Spinal cord (tissue), 10 donors: ENCODE measurements at places on chromosomes 4 and X.
A peak's percentile ranks its signal among the peaks of the same experiment; 100 is the strongest.

DNA sequence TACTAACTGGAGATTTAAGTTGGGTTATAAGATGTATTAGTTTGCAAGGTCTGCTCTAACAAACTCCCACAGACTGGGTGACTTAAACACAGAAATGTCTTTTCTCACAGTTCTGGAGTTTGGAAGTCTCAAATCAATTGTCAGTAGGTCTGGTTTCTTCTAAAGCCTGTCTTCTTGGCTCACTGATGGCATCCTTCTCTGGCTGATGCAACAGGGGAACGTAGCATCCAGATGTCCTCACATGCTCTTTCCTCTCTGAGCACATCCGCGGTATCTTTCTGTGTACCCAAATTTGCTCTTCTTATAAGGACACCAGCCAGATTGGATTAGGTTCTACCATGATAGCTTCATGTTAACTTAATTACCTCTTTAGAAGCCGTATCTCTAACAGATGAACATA is 63.2 kb upstream of the BMP3 start:
- no peaks in the 10 kb centered on the region for H3K36me3 ChIP-seq
- H3K4me3 ChIP-seq: no peak overlapping the region
- DNase-seq: no peak
- no peaks in the 10 kb centered on the region for H3K4me1 ChIP-seq
- H3K27me3 ChIP-seq: no peaks in the 10 kb centered on the region

DNA sequence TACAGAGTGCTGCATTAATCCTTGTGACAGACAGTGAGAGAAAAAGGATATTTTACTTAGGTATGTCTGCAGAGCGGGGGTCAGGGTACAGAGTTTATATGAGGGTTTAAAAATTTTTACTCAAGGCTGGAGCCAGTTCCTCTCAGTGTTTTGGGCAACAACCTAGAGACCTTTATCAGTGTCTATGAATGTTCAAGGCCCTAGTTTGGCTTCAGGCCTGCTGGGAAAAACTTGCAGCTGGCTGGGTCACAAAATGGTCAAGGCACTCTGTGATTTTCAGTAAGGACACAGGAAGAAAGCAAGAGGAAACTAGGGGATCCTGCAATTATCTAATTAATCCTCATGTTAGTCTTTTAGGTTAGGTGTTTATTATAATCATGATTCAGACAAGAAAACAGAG is 10.8 kb upstream of the C4orf54 start:
- no peak overlapping the region for H3K4me3 ChIP-seq
- H3K27ac ChIP-seq: no peak overlapping the region
- H3K27me3 ChIP-seq: no peaks in the 10 kb centered on the region
- DNase-seq: no peak

DNA sequence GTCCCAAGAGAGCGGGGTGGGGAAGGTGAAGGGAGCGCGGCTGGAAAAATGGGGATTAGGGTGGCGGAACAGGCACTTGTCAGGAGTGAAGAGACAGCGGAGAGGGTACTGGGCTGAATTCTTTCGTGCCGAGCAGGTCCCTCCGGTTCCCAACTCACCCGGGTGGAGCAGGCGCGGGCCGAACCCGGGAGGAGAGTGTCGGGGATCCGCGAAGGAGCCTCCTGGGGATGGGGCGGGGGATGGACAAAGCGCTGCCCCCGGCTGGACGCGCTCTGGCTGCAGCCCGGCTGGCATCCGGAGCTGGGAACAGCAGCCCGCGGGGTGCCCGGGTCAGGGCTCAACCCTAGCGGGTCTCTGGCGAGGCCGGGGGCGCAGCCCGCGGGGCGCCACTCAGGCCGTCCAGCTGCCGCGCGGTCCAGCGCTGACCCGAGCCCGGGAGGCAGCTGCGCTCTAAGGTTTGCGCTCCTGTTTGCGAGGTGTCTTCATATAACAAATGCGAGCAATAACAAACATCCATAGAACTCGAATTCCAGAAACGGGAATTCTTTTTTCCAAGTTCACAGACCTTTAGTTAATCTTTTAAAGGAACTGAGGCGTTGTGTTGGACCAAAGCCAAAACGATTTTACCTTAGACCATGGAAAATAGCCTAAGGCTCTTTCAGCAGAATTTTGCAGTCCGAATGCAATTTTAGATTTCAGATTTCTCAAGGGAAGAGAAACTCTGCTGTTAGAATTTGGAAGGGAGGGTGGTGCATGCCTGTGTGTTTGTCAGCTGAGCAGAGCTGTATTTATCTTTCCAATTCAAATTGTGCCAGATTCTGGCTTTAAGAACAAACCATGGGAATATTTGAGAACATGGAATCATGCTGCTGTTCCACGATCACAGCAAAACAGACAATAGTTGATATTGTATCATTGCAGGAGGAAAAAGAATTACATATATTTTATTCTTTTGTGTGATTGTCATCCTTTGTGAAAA is 744 bp downstream of the NPY5R start:
- H3K4me1 ChIP-seq: peaks cover 14% of the 10 kb centered on the region
- H3K27ac ChIP-seq: peak overlapping the region; percentile 30
- no peak for DNase-seq
- no peaks in the 10 kb centered on the region for H3K36me3 ChIP-seq
- H3K27me3 ChIP-seq: peaks cover 16% of the 10 kb centered on the region

DNA sequence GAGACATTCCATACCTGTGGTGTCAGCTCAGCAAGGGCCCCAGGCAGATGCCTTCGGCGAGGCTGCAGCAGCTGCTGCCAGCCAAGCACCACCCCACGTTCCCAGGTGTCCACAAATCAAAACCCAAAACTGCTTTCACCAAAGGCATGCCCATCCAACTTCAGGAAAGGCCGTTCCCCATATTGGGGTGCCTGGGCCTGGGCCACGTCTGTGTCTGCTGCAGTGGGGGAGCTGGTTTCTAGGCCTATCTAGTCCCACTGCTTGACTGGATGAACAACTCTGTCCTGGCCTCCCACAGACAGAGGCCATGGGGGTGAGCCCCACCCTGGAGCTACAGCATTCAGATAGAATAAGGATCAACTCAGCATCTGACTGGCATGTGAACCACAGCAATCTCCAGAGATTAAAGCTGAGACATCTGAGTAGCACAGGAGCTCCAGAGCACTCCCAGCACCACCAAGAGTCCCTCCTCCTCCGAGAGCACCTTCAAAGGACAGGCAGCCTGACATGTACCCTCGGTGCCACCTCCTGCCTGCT is 37.0 kb downstream of the NAT8L start:
- no peak overlapping the region for H3K4me3 ChIP-seq
- no peak for DNase-seq
- no peaks in the 10 kb centered on the region for H3K27me3 ChIP-seq
- H3K36me3 ChIP-seq: peaks cover 2% of the 10 kb centered on the region
- no peak overlapping the region for H3K27ac ChIP-seq
- peaks cover 34% of the 10 kb centered on the region for H3K4me1 ChIP-seq

GRCh38 chr4:152430507-152430906 is 105.4 kb downstream of the FBXW7 start:
- H3K4me3 ChIP-seq: no peak overlapping the region
- H3K27ac ChIP-seq: no peak overlapping the region
- H3K4me1 ChIP-seq: no peaks in the 10 kb centered on the region
- DNase-seq: no peak
- H3K36me3 ChIP-seq: no peaks in the 10 kb centered on the region

DNA sequence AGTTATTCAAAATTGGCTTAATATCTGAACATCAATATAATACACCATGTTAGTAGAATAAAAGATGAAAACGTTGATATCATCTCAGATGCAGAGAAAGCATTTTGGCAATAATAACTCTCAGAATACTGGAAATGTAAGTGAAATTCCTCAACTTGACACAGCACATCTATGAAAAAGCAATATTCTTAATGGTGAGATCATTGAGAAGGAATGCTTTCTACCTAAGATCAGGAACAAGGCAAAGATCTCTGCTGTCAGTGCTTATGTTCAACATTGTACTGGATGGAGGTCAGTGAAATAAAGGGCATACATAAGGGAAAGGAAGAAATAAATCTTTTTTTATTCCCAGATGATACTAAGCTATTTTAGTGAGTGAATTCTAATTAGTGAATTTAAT is 40.6 kb downstream of the MRPL1 start:
- H3K4me1 ChIP-seq: no peaks in the 10 kb centered on the region
- H3K27me3 ChIP-seq: no peaks in the 10 kb centered on the region

DNA sequence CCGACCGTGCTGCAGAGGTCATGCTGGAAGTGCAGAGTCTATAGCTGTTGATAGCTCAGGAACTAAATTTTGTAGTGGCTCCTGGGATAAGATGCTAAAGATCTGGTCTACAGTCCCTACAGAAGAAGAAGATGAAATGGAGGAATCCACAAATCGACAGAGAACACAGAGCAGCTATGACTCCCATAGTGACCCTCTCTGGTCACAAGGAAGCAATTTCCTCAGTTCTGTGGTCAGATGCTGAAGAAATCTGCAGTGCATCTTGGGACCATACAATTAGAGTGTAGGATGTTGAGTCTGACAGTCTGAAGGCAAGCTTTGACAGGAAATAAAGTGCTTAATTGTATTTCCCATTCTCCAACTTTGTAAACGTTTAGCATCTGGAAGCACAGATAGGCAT is 8.8 kb downstream of the MANBA start:
- no peak overlapping the region for H3K4me3 ChIP-seq
- H3K36me3 ChIP-seq: no peaks in the 10 kb centered on the region
- no peaks in the 10 kb centered on the region for H3K27me3 ChIP-seq

GRCh38 chr4:140308366-140309123 is 64.9 kb upstream of the SCOC start:
- no peaks in the 10 kb centered on the region for H3K36me3 ChIP-seq
- no peak overlapping the region for H3K4me3 ChIP-seq
- DNase-seq: no peak
- H3K27ac ChIP-seq: peak overlapping the region; percentile 25
- no peaks in the 10 kb centered on the region for H3K27me3 ChIP-seq

- H3K27me3 ChIP-seq: peaks cover 9% of the 10 kb centered on the region
- no peak for DNase-seq
- H3K36me3 ChIP-seq: no peaks in the 10 kb centered on the region
- no peak overlapping the region for H3K27ac ChIP-seq
These were observed 38.1 kb upstream of the ATXN3L start for GRCh38 chrX:13357925-13358324.

DNA sequence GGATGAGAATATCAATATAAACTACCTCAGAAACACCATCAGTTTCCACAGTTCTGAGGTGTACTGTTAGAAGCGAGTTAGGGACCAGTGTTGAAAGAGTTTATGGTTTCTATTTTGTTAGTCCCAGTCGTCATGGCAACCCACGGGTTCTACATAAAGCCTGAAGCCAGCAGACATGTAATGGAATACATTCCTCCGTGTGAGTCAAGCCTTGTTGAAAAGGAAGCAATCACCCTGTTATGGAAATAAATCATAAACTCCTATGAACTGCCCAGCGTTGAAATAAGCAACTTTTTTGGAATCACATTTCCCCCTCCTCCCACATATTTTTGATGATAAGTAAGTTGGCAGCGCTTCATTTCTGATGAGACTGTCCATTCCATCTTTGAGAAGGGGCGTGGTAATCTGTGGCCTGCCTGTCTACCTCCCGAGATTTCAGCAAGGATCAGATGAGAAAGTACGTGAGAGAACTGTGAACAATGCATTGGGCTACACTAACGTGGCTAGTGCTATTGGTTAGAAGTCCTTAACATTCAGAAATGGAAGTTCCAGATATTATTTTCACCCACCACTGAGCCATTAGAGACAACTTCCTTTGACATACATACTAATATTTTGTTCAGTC is 40.4 kb upstream of the PDHA1 start:
- no peaks in the 10 kb centered on the region for H3K27me3 ChIP-seq
- H3K4me1 ChIP-seq: no peaks in the 10 kb centered on the region
- DNase-seq: peak; percentile 7
- no peak overlapping the region for H3K27ac ChIP-seq

GRCh38 chr4:25970226-25970675 is 56.2 kb downstream of the SMIM20 start:
- peaks cover 18% of the 10 kb centered on the region for H3K4me1 ChIP-seq
- H3K4me3 ChIP-seq: no peak overlapping the region
- no peaks in the 10 kb centered on the region for H3K36me3 ChIP-seq

GRCh38 chr4:184860018-184860779 is 34.4 kb upstream of the ACSL1 start:
- no peak overlapping the region for H3K27ac ChIP-seq
- no peaks in the 10 kb centered on the region for H3K27me3 ChIP-seq
- H3K36me3 ChIP-seq: no peaks in the 10 kb centered on the region
- DNase-seq: no peak
- H3K4me3 ChIP-seq: no peak overlapping the region

GRCh38 chr4:24470666-24471485 is 113.5 kb downstream of the DHX15 start:
- H3K4me3 ChIP-seq: peak overlapping the region; percentile 56
- peak overlapping the region; percentile 64 for H3K27ac ChIP-seq
- H3K36me3 ChIP-seq: no peaks in the 10 kb centered on the region

DNA sequence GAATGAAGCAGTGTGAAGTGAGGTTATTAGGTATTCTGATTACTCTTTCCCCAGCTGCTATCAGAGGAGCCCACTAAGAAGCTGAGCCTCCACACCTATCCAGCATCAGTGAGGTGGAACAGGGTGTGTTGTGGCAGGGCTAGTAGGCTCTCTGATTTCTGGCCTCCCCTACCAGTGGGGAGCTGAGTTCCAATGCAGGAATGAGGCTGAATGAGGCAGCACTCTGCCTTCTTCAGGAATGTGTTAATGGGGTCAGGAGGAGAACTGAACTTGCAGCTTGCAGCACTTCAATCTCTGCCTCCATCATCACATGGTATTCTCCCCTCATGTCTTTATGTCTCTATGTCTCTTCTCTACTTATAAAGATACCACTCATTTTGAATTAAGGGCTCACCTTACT is 26.9 kb downstream of the SOX3 start:
- H3K4me1 ChIP-seq: no peaks in the 10 kb centered on the region
- no peak overlapping the region for H3K27ac ChIP-seq
- DNase-seq: no peak
- H3K36me3 ChIP-seq: no peaks in the 10 kb centered on the region
- H3K4me3 ChIP-seq: no peak overlapping the region

GRCh38 chr4:69708211-69708610 is 52.2 kb downstream of the SULT1B1 start:
- H3K36me3 ChIP-seq: no peaks in the 10 kb centered on the region
- no peaks in the 10 kb centered on the region for H3K27me3 ChIP-seq

GRCh38 chr4:183860731-183861130 is 44.4 kb upstream of the STOX2 start:
- no peak overlapping the region for H3K4me3 ChIP-seq
- DNase-seq: peak; percentile 79
- no peaks in the 10 kb centered on the region for H3K27me3 ChIP-seq
- peaks cover 13% of the 10 kb centered on the region for H3K4me1 ChIP-seq
- H3K36me3 ChIP-seq: no peaks in the 10 kb centered on the region
- no peak overlapping the region for H3K27ac ChIP-seq

GRCh38 chr4:94841864-94842221 is 84.1 kb downstream of the BMPR1B start:
- no peak overlapping the region for H3K4me3 ChIP-seq
- DNase-seq: no peak
- H3K4me1 ChIP-seq: no peaks in the 10 kb centered on the region
- H3K27ac ChIP-seq: no peak overlapping the region

GRCh38 chrX:72620550-72621145 is 48.0 kb upstream of the HDAC8 start:
- H3K27me3 ChIP-seq: peaks cover 2% of the 10 kb centered on the region
- H3K27ac ChIP-seq: no peak overlapping the region
- no peaks in the 10 kb centered on the region for H3K4me1 ChIP-seq
- H3K36me3 ChIP-seq: no peaks in the 10 kb centered on the region
- DNase-seq: no peak

- no peaks in the 10 kb centered on the region for H3K4me1 ChIP-seq
- no peak overlapping the region for H3K4me3 ChIP-seq
- no peak for DNase-seq
- no peaks in the 10 kb centered on the region for H3K36me3 ChIP-seq
- H3K27me3 ChIP-seq: peaks cover 3% of the 10 kb centered on the region
These were observed 31.2 kb downstream of the PHEX start for GRCh38 chrX:22063284-22063683.
